ENCODE measurements at places on chromosomes 11 and 22.

- DNase-seq = no peak
Observed at GRCh38 chr11:122105044-122105758, 10.8 kb downstream of the BLID start.

DNA sequence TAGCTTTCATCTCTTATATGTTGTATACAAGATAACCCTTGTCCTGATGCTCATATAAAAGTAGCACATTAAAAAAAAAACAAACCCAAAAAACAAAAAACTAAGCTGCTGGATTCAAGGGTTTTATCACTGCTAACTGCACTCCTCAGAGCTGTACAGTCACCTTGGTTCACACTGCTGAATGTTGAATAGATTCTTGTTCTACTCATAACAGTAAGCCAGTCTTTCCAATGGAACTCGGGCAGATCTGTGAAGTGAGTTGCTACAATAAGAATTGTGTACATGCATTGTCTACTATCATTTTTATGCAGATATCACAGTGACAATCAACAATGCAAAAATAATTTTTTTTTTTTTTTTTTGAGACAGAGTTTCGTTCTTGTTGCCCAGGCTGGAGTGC, 4.7 kb downstream of the HARBI1 start:
- DNase-seq = no peak

DNA sequence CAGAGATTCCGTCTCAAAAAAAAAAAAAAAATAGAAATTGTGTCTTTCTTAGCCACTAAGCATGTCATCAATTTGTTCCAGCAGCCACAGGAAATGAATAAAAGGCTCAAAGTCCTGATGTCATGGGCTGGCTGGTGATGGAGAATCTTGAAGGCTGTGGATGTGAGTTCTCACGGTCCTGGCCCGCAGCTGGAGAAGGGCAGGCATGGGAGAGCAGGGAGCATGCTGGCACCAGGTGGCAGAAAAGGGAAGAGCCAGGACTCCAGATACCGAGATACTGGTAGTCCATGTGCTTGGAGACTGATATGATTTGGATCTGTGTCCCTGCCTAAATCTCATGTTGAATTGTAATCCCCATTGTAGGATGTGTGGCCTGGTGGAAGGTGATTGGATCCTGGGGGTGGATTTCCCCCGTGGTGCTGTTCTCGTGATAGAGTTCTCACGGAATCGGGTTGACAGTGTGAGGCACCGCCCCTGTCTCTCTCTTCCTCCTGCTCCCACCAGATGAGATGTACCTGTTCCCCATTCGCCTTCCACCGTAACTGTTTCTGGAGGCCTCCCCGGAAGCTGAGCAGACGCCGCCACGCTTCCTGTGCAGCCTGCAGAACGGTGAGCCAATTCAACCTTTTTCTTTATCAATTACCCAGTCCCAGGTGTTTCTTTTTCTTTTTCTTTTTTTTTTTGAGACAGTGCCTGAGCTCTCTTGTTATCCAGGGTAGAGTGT, 18.1 kb downstream of the MRGPRD start:
- DNase-seq = peak; percentile 8

DNA sequence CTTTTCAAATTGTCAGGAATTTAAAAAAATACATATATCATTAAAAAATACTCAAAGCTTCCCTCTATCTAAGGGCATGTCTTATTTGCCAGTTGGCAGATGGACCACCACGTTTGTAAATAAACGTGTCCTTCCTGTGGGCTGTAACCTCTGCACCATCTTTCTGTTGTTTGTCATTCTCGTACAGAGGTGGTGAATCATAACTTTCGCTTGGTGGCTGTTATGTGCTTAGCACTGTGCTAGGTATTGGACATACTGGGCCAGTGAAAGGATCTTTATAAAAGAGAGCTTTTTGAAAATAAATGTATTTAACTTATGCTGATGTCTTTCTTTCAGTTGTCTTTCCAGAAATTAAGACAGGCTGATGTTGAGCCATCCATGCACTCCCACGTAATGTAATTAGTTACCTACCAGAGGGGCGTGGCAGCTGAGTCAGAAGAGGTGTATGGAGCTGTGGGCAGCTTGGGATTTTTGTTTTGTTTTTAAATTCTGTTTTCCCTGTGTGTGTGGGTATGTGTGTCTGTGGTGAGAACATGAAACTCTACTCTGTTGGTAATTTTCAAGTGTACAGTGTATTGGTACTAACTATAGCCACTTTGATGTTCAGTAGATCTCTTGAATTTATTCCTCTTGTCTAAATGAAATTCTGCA, 62.7 kb downstream of the TECTA start:
- DNase-seq = no peak

DNA sequence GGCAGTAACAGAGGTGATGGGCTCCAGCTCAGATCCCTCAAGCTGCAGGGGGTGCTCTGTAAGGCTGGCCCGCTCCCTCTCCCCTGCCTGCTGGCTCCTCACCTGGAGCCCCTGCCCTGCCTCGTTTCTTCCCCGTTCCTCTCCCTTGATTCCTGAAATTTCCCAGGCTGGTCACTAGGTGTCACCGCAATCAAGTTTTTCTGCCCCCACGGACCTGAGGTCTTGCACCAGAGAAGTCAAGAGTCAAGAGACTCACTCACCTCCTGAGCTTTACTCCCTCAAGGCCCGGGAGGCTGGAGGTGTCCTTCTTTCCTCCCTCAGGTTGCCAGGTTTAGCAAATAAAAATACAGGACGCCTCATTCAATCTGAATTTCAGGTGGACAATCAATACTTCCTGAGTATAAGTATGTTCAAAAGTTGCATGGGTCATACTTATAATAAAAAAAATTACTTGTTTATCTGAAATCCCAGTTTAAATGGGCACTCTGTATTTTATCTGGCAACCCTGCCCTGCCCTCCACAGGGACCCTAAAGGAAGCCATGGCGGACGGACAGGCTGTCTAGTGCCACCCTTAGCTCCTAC, 69.2 kb downstream of the SCUBE1 start:
- DNase-seq = peak; percentile 6

DNA sequence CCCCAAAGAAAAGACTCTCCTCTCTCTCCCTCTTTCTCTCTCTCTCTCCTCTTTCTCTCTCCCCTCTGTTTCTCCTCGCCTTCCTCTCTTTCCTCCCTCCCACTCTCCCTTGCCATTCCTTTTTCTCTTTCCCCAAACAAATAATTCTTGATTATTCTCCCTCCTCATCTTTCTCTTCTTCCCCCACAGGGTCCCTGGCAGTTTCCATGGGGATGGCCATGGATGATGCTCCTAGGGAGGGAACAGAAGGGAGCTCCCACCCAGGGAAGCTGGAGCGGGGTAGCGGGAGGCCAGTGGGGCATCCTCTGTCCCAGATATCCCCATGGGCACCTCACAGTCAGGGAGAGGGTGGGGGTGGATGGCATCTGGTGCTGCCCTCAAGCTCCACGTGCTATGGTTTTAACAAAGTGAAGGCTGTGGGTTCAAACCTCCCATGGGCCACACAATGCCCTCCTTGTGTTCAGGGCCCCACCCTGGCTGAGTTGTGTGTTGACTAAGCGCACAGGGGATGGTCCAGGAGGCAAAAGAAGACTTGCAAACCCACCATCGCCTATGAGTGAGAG, 266.4 kb downstream of the BUD13 start:
- DNase-seq = no peak

DNA sequence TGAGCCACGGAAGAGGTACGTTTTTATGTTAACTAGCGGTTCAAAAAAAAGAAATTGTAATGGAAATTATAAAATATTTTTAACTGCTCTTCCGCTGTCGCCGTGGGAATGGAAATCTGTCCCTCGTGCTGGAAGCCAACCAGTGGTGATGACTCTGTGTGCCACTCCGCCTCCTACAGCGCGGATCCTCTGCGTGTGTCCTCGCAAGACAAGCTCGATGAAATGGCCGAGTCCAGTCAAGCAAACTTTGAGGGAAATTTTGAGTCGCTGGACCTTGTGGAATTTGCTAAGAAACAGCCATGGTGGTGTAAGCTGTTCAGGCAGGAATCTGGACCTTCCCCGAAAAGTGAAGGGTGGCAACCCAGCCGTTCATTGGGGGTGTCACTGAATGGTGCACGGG, 2.9 kb upstream of the CBX7 start:
- DNase-seq = no peak

DNA sequence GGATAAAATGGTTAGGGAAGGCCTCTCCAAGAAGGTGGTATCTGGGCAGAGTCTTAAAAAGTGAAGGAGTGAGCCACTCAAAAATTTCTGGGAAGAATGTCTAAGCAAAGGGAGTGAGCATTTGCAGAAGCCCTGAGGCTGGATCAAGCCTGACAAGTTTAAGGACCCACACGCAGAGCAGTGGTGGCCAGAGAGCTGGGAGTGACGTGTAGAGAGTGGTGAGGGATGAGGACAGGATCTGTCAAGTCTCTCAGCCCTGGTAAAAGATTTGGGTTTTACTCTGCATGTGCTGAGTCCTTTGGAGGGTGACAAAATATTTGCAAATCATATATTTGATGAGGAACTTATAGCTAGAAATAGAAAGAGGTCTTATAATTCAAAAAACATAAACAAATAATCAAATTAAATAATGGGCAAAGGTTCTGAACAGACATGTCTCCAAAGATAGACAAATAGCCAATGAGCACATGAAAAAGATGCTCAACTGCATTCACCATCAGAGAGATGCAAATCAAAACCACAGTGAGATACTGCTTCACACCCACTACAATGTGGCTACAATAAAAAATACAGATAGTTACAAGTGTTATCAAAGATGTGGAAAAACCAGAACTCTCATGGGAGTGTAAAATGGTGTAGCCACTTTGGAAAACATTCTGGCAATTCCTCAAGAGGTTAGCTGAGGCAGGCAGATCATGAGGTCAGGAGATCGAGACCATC, 107.2 kb upstream of the NNMT start:
- no peak for DNase-seq

- no peak for DNase-seq
Observed at GRCh38 chr11:15673408-15673831, 558.7 kb downstream of the INSC start.

GRCh38 chr11:19241260-19242178, 774 bp upstream of the E2F8 start:
- DNase-seq = peak; percentile 11

DNA sequence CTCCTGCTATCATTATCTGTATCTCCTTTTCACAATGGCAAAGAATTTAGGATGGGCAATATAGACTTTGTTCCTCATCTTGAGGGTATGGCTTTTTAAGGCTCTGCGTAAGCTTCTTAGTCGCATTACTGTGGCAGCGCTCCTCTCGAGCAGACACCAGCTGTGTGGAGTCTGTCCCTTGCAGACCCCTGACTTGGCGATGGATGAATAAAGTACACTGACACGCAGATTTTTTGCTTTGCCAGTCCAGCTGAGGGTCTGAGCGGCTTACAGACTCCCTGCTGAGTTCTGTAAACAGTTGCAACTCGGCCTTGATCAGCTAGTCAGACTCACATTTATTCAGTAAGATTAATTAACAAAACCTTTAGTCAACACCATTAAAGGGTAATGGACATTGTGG, 390.0 kb upstream of the CNTN5 start:
- no peak for DNase-seq

DNA sequence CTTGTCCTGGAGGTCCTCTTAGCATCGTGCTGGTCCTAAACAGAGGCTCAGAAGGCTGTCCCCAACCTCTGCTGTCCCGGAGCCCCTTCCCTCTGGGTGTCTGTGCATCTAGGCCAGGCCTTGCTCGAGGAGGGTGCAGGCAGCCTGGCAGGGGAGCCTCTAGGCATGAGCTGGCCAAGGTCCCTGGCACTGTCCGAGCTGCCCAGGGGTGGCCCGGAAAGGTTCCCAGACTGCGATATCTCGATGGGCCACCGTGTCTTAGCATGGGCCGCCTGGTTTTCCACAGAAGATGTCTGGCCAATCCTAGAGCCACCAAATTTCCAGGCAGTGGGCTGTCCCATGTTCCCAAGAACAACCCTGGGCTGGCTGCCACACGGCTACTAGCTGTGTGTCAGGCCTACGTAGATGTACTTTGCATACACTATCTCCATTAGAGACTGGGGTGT, 24.6 kb upstream of the SMIM38 start:
- no peak for DNase-seq

DNA sequence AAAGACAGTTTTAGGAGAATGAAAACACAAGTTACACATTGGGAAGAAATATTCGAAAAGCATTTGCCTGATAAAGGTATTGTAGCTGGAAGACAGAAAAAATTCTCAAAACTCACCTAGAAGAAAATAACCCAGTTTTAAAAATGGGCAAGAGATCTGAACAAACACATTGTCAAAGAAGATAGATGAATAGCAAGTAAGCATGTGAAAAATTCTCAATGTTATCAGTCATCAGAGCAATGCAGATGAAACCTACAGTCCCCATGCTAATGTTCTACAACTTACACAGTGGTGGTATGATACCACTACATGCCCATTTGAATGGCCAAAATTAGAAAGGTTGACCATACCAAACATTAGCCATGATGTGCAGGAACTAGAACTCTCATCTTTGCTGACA, 29.4 kb downstream of the PPARA start:
- DNase-seq = no peak

DNA sequence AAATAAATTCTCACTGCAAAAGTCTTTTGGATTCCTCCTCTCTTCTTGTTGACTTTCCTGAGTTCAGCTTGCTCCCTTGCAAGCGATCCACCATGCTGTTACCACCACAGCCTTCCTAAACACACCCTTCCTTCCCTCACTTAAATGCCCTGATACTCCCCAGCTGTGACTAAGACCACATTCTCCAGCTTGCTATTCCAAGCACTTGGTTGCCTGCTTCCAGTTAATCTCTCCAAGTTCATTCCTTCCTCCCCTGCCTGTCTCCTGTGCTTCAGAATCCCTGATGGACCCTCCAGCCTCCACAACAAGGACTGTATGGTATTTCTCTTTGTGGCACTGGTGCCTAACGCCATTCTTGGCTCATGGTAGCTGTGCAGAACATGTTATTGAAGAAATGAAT, 603.9 kb upstream of the CADM1 start:
- no peak for DNase-seq

GRCh38 chr11:119739021-119739703, 10.2 kb upstream of the NECTIN1 start:
- no peak for DNase-seq

DNA sequence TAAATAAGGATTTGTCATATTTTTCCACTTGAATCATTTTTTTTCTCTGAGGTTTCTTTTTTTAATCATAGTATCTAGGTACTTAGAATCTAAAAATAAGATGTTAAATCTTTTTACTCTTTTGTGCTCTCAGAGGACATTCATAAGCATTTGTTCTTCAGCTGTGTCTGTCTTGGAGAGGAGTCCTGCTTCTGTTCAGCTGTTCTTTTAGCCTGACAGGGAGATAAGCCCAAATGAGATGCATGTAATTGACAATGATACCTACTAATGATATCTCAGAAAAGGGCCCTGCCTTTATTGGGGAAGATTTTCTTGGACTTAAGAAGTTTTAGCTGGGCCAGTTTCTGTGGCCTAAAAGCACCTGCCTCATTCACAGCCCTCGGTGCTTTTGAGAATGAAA, 156.9 kb downstream of the NCAM1 start:
- DNase-seq = no peak

DNA sequence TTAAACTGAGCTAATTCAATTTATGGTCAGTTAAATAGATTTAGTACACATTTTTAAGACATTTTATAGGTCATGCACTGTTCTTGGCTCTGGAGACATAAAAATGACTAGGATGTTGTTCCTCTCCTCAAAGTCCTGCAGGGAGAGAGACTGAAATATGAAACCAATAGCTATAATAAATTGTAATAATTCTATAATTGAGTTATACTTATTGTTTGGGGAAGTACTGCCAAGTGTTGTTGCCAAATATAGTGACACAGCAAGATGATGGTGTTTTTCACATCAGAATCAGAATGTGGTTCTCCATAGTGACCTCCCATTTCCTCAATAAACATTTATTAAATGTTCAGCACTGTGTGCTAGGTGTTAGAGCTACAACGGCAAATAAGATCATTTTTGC, 470.6 kb downstream of the NTM start:
- no peak for DNase-seq

- DNase-seq = no peak
Observed at GRCh38 chr11:7021318-7021717, 1.0 kb downstream of the NLRP14 start.

- DNase-seq = no peak
Observed at GRCh38 chr11:134138376-134138775, 69.5 kb downstream of the JAM3 start.
